RKO (cell line): ENCODE measurements at places on chromosomes 7 and 10.
A peak's percentile ranks its signal among the peaks of the same experiment; 100 is the strongest.

DNA sequence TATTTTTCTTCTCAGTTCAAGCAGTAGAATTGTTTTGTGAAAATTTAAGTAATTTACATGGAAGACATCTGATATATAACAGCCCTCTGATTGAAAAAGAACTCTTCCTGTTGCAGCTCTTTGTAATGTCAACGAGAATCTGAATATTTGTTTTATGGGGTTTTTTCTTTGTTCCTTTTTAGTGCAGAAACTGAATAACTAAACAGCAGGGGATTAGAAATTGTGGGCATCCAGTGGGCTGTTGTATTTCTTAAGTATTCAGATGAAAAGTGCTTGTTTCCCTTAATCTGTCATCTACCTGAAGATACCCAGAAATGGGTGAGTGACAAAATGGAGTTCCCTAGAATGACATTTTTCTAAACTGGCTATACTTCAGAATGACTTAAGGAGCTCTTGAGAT lies 7.4 kb downstream of the ARL4A start:
- DNase-seq: no peak

- DNase-seq: no peak
These were observed 24.4 kb downstream of the JMJD1C start for GRCh38 chr10:63441404-63441803.

DNA sequence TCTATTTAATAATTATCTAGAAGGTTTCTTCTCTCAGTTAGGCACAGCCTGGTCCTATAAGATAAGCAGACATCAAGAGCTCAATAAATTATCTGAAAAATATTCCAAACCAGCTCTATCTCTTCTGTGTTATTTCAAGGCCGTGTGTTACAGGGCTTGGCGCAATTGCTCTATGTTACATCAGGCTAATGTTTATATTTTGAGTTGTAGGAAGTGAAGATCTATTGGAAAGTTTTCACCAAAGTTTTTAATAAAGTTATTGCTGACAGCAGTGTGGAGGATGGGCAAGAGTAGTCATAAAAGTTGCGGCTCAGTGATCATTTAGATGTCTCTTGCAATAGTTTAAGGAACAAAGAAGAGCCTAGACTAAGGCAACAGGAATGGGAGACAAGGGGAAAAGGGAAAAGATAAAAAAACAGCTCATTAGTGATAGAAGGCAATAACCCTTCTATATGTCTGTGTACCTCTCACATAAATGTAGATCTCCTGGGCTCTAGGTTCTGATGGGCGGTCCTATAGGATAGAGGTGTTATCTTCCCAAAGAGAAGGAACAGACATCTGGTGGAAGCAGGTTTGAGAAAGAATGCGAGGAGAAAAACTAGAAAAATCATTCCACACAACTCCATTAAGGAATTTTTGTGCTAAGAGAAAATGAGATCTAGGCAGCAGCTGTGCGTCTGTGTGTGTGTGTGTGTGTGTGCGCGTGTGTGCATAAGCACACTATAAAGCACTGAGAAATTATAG lies 5.9 kb upstream of the ANKRD7 start:
- DNase-seq: no peak

DNA sequence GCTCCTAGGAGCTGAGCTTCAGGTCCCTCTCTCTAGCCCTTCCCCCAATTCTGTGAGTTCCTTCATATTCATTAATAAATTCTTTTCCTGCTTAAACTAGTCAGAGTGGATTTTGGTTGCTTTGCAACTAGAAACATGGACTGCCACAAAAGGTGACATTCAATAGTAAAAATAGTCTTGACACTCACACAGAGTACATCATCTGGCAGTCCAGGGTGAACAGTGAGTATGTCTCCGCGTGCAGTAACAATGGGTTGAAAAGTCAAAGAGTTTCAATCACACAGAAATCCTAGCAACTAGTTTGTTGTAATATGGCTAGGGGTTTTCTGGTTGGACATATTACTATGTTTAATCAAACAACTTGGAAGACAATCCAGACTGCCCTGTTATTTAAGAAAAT lies 168.8 kb upstream of the TBX20 start:
- no peak for DNase-seq

- DNase-seq: no peak
These were observed 80.7 kb upstream of the BTBD16 start for GRCh38 chr10:122190176-122190943.

GRCh38 chr10:114544045-114544659 lies 113.9 kb downstream of the ABLIM1 start:
- no peak for DNase-seq

- no peak for DNase-seq
These were observed 287.2 kb downstream of the AUTS2 start for GRCh38 chr7:69885431-69885830.

DNA sequence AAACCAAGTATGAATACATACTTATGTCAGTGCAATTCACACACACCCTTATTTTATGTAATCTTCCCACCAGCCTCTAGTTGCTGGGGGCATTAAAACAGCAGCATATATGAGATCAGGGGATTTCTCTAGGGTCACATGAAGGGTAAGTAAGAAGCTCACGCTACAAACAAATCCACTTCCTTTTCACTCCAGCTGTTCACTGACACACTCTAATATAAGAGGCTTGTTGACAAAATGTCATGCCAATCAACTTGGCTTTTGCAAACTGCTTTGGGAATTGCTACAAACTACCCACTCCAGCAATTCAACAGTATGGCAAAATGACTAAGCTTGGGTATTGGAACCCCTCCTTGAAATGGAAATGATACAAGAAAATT lies 10.3 kb downstream of the FAM3C start:
- no peak for DNase-seq

GRCh38 chr10:6400331-6400730 lies 179.7 kb downstream of the PRKCQ start:
- no peak for DNase-seq

GRCh38 chr10:11017000-11017569 lies 587 bp upstream of the CELF2 start:
- no peak for DNase-seq

DNA sequence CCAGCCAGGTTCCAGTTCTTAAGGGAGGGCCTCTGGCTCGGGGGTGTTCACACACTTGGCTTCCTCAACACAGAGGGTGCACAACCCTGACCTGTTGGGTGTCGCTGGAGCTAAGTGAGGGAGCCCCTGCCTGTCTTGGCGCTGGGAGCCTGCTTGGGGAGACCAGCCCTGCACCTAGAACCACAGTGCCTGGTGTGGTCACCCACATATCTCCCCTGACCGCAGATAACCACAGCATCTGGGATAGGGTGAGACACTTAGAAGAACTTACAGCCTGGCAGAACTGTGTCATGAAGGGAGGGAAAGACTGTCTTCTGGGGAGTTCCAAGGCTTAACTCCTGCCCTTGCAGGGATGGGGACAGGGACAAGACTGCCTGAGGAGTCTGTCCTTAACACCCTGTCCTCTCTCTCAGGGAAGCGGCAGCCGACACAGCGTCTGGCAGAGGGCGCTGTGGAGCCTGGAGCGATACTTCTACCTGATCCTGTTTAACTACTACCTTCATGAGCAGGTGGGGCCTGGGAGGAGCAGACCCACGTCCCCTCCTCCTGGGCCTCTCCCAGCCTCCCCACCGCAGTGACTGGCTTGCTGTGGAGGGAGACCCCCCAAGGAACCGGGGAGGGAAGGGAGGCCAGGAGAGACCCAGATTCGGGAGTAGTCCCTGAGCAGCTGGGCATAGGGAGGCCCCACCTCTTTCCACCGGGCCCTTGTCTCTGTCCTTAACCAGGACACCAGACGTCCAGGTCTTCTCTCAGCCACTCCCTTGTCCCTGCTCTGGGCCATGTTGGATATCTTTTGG lies 59.0 kb downstream of the PALD1 start:
- DNase-seq: no peak

DNA sequence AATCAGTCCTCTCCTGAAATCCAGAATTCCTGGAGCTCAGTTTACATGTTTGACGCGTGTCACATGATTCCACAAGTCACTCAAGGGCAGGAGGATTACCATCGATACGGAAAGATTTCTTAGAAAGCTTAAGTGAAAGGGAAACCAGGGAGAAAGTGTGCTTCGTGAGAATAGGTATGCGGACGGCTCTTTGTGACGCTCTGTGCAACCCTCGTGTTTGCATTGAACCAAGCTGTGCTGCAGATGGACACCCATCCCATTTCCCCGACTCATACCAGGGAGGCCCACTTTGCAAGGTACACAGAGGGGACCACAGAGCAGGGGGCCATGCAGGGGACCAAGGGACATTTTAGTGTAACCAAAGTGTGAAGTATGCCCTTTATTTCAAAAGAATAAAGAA lies 43.2 kb downstream of the IKZF1 start:
- no peak for DNase-seq

GRCh38 chr10:5343561-5343960 lies 21.2 kb upstream of the UCN3 start:
- DNase-seq: peak; percentile 45
